ENCODE measurements at places on chromosomes 6 and 20. TPM values are rescaled to one million over a fixed set of nuclear protein-coding genes. Genes with fewer than 3 reads are reported as not detected.

The ZNF165 gene
- 4.2 TPM for total RNA-seq

The ADGRF1 gene
- 0.95 TPM for total RNA-seq

The PRDM13 gene
- not detected for total RNA-seq

The KIF6 gene
- total RNA-seq = not detected

The C6orf132 gene
- total RNA-seq = 12.9 TPM

The GTSF1L gene
- not detected for total RNA-seq

The NUS1 gene
- 57.3 TPM for total RNA-seq

The MROH8 gene
- total RNA-seq = 1.8 TPM

The GSS gene
- 64.8 TPM for total RNA-seq

The BPIFB2 gene
- total RNA-seq = not detected

The RHAG gene
- total RNA-seq = 0.23 TPM

The ARMC2 gene
- 9.3 TPM for total RNA-seq

The ID4 gene
- total RNA-seq = 0.10 TPM

The CALHM5 gene
- not detected for total RNA-seq

The NOX3 gene
- not detected for total RNA-seq

The PTK7 gene
- 240 TPM for total RNA-seq

The SLC35D3 gene
- total RNA-seq = not detected

The DDX43 gene
- 24.9 TPM for total RNA-seq

The OR2H1 gene
- total RNA-seq = not detected

The FERMT1 gene
- 0.95 TPM for total RNA-seq

The TMEM200A gene
- total RNA-seq = 0.10 TPM

The ECT2L gene
- total RNA-seq = not detected

The BTNL2 gene
- total RNA-seq = not detected

The SLCO4A1 gene
- 167 TPM for total RNA-seq

The BAG2 gene
- total RNA-seq = 14.0 TPM

The PLN gene
- total RNA-seq = not detected

The PEX7 gene
- total RNA-seq = 8.8 TPM

The ZNF512B gene
- total RNA-seq = 17.9 TPM
